ENCODE measurements at places on chromosomes 1 and 21. TPM values are rescaled to one million over a fixed set of nuclear protein-coding genes. Genes with fewer than 3 reads are reported as not detected.

DNA sequence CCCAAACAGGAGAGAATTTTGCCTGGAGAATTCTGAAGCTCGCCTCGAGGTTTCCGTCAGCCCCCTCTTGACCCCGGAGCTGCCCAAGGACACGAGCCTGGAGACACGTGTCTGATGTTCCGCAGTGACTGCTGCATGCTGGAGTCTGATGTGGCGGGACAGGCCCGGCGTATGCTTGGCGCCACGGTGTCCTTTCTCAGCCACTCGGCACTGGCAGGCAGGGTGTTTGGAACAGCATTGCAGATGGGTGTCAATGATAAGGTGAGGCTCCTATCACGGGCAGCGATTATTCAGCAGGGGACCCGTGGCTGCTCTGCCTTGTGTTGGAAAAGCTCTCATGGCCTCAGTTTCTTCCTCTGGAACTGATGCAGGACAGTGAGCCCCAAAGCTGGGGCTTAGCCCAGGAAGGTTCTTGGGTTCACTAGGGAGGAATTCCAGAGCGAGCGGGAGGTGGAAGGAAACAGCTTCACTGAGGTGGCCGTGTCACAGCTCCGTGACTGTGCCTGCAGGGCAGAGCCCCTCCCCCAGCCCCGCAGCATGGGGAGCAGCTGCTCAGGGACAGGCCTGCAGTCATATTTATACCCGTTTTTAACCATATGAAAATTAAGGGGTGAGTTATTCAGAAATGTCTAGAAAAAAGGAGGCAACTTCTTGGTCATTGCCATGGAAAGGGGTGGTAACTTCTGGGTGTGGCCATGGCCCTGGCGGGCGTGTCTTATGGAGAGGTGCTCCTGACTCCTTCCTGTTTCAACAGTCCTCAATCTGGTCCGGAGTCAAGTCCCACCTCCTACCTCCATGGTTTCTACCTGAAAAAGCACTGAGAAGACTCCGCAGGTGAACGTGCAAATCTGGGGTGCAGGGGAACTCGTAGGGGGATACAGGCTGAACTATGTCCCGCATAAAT lies 123.4 kb downstream of the SIK1 start:
- DNase-seq = no peak

DNA sequence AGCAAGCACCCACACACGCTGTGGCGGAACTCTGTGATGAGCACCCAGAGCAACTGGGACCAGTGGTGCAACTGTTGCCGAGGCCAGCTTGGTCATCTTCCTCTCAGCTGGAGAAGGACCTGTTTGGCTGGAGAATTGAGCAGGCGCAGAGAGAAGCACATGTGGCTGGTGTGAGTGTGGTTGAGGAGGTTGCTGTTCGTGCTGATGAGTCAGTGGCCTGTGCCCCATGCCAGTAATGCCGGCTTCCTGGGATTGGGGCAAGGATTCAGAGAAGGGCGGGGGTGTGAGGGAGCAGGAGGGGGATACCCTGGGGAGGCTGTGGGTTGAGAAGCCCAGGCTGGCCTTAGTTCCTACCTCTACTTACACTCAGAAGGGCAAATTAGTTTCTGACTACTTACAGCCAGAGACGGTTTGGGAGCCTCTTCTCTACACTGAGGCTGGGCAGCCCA lies 57.5 kb upstream of the EPS8L3 start:
- peak; percentile 94 for DNase-seq

GRCh38 chr1:53732912-53733317 lies 6.0 kb downstream of the GLIS1 start:
- DNase-seq = peak; percentile 54

DNA sequence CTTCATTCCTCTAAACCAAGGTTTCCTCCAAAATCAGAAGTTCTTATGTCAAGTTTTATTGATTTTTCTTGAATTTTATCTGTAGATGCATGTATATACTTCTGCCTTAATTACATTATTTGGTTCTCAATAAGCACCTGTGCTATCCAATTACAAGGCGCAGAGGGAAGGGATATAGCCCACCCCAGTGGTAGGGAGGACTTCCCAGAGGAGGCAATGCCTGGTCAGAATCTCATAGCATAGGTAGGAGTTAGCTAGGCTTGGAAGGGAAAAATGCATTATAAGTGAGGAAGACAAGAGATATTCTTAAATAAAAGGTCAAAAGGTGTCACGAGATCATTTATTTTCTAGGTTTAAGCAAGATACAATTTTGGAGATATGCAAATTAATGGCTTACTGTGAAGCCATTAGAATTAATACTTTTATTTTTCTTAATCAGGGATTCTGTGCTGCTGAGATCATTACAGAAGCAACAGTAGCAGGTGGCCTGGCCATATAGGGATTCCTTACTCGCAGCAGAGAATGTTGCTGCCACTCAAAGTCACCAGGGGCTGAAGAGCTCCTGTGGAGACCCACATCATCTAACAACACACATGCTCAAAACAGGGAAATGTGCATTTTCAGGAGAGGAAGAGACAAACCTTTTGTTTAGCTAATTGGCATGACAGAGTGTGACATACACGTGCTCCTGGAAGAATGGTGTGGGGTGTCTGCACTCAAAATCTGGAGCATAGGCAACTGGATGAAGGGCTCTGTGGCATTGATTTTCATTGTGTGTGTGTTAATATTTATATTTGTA lies 178.3 kb downstream of the ATG4C start:
- DNase-seq = no peak

DNA sequence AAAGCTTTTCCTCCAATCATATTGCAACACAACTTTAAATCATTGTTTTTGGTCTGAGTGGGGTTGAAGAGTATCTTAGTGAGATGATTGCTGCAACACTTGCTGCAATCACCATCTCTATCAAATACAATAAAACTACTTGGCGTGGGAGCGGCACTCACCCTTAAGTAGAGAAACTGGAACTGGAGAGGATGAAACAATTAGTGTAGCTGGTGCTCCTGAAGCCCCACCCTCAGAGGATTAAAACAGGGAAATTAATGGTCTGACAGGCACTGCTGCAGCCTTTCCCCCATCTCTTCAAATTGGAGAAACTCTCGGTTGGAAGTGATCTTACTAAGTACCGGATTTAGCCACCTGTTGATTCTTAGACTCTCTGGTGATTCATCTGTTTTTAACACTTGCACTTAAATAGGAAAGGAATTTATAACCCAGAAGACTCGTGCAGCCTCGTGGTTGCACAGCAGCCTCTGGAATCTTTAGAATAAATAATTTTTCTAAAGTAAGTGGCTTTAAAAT lies 80.5 kb upstream of the KIF26B start:
- peak; percentile 70 for DNase-seq

GRCh38 chr1:235709018-235709417 lies 59.4 kb upstream of the GNG4 start:
- DNase-seq = no peak

DNA sequence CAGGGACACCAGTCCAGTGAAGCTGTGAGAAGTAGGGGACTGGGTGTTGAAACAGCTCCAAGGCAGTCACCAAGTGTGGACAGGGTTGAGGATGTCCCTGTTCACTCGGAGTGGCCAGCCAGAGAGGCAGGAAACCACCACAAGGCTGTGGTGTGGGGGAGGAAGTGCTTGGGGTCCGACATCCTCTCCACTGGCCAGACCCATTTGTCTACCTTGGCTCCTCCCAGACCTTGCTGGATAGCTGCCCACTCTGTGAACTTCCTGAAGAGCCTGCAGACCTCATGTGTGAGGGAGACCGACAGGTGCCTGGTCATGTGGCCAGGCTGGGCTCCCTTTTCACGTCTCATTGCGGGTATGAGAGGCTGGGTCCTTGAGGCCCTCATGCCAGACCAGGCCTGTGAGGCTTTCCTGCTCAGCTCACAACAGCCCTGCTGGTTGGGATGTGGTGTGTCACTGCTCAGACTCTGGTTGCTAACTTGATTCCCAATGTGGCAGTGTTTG lies 21.8 kb downstream of the CYP4B1 start:
- DNase-seq = no peak

- DNase-seq = no peak
These were observed 57.7 kb upstream of the LRP8 start for GRCh38 chr1:53385276-53386225.

GRCh38 chr21:41821756-41822431 lies 55.0 kb upstream of the RIPK4 start:
- no peak for DNase-seq

DNA sequence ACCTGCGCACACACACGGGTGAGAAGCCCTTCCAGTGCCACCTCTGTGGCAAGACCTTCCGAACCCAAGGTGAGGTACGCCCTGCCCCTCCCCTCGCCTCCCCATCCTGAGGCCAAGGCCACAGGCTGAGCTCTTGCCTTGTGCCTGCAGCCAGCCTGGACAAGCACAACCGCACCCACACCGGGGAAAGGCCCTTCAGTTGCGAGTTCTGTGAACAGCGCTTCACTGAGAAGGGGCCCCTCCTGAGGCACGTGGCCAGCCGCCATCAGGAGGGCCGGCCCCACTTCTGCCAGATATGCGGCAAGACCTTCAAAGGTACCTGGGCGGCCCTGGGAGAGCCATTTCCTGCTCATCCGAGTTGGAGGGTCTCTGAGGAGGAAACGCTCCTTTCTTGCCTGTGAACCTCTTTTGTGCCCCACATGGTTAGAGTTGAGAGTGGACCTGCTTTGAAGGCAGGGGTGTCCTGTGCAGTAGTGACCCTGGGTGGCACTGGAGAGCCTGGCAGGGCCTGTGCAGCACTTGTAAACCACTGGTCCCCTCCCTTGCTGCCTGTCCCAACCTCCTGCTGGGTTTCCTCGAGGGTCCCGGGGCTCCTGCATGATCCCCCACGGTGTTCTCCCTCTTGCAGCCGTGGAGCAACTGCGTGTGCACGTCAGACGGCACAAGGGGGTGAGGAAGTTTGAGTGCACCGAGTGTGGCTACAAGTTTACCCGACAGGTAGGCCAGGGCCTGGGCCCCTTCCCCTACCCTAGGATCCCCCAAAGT lies 8.5 kb downstream of the ZBTB48 start:
- DNase-seq = no peak

DNA sequence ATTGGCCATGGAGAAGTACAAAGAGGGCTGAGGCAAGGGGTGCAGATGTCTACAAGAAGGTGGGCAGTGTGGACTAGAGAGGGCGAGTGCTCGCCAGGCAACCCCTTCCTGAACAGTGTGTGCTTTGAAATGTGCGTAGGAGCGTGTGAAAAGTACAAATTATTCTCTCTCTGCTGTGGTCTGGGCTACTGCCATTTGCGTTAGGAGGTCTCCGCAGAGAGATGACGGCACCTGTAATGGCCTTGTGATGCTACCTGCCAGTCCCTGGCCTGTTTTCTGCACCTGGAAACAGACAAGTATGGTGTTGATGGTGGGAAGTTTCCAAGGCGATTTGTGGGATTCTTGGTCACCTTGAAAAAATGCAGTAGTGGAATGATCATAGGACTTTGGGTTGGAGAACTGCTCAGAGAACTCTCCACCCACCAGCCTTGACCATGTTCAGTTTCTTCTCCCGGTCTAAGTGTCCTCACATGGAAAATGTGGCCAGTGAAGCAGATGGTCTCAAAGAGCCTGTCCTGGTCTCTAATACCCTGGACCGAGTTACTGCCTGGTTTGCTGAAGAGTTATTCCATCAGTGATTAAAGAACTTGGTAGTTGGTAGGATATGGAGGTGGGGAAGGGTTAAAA lies 74.5 kb downstream of the MRPS6 start:
- DNase-seq = no peak

- DNase-seq = no peak
These were observed 112.9 kb upstream of the F3 start for GRCh38 chr1:94654459-94654858.

DNA sequence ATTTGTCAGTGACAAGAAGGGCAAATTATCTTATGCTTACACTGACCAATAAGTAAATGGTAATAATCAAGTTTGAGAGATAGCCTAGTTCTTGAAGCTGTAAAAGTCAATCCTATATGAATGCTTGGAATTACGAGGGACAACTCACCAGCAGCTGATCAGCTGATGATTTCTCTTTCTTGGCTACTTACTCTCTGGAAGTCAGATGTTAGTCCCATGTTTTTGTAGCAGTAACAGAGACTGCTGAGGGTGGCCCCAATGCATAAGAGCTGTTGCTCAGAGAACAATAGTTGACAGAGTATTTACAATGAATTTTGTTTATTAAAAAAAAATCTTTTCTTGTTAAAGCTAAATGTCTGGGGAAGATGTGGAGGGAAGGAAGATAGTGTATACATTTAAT lies 39.3 kb downstream of the CD160 start:
- no peak for DNase-seq

DNA sequence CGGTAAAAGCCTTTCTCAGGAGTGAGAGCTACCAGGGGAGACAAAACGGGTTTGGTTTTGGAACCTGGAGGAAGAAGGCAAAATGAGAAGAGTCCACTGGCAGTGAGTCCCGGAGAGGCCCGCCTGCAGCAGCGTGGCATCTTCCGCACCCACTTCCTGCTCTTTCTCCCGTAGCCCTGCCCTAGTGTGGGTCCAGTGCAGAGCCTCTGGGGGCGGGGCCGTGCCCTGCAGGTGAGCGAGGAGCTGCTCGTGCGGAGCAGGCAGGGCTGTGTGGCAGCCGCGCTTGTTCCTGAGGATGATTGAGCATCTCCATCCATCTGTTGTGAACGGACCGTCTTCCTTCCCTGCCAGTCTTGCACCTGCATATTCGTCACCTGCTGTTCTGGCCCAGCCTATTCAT lies 66.5 kb downstream of the PEX14 start:
- no peak for DNase-seq

DNA sequence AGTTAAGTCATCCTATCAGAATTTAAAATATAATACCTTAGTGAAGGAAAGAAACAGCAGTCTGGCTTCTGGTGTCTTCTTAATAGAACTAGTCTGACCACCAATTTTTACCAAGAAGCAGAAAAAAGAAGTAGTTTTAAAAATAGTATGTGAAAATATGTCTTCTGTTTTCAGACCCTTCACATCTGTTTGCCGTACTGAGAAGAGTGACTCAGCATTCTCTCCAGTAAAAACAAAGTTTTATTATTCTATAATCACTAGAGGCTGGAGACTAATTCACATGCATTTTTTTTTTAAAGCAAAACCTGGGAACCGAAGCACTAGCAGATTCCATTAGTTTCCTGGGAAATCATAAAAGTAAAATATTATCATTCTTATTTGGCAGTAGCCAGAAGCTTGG lies 163.8 kb downstream of the COL24A1 start:
- DNase-seq = peak; percentile 1

DNA sequence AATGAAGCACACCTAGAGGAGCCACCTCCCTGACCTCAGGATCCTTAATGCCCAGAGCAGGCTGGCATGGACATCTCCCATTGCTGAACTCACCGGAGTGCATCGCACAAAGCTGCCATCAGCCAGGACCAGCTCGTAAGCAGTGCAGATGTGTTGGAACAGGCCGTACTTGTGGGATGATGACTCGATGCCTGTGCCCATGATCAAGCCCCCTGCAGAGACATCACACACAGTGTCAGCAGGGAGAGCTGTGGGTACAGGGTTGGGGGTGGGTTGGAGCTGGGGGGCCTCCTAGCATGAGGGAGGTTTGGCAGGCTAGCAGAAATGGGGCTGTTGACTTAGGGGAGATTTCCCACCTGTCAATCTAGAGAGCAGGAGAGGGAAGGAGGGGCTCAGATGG lies 12.0 kb downstream of the DHCR24 start:
- DNase-seq = no peak

The KCNK1 gene
- total RNA-seq = 3.5 TPM

The KCNA3 gene
- total RNA-seq = not detected

The GPR161 gene
- 26.0 TPM for total RNA-seq

The ECE1 gene
- total RNA-seq = 66.3 TPM

The PTGER3 gene
- not detected for total RNA-seq

The RIMS3 gene
- total RNA-seq = 3.1 TPM
